ENCODE measurements at places on chromosomes 4 and X.
A peak's percentile ranks its signal among the peaks of the same experiment; 100 is the strongest.

DNA sequence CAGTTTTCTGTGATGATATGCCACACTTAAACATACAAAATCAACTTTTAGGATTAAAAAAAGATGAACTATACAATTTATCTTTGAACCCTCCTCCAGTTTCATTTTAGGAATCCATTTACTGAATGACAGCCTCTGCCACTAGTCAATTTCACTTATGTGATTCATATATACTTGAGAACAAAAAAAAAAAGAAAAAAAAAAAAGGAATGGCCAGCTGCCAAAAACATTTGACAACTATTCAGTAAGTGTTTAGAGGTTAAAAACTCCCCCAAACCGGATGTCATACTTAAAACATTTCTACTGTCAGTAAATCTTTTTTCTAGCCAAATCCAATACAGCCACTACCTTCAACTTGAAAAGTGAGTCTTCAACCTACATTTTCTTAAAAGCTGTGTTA lies 266.7 kb upstream of the MAGEB2 start:
- no peaks in the 10 kb centered on the region for H3K36me3 ChIP-seq
- no peak overlapping the region for H3K4me3 ChIP-seq
- no peaks in the 10 kb centered on the region for H3K4me1 ChIP-seq
- H3K27ac ChIP-seq: no peak overlapping the region

DNA sequence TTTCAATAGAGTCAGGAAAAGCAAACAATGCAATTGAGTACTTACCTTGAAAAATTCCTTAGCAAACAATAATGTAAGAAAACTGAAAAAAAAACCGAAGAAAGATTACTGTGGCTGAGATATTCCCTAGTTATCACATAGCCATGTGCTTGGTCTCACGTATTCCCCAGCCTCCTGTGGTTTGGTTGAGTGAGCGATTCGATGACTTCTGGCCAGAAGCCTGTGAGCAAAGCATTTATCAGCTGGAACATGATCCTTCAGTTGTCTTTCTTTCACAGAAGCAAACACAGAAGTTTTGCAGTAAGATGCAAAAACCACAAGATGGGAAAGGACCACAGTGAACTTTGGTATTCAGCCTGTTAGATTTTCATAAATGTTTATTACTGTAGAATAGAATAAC lies 1754.3 kb upstream of the AGA start:
- H3K27ac ChIP-seq: no peak overlapping the region
- no peaks in the 10 kb centered on the region for H3K36me3 ChIP-seq
- DNase-seq: no peak
- H3K27me3 ChIP-seq: no peaks in the 10 kb centered on the region
- H3K4me3 ChIP-seq: no peak overlapping the region

DNA sequence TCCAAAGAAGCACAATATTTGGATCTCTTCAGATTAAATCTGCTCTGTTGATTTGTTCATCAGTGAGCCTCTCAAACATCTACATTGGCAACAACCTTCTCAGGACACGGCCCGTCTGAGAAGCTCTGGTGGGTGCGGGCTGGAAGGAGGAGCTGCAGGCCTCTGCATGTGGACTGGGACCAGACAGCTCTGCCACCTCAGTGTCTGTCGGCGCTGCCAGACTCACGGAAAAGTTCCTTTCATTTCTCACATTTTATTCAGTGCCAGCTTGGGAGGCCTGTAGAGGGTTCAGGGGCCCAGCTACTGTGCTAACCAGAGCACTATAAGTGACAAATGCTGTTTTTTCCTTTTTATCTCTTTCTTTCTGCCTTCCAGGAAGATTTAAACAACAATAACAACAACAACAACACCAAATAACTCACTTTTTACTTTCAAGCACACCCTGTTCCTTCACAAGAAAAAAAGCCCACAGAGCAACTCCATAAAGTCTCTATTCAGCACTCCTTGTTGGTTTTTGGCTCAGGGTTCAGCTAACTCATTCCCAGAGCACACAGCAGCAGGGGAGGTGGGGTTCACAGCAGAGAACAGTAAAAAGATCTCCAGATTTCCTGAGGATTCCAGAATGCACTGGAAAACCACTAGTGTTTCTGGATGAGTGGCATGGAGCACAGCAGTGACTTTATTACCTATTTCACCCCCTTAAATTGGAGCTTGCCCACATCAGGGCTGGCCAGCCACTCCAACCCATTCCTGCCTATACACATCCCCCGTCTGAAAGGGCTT lies 23.2 kb upstream of the HOPX start:
- H3K36me3 ChIP-seq: no peaks in the 10 kb centered on the region
- no peaks in the 10 kb centered on the region for H3K27me3 ChIP-seq
- no peak overlapping the region for H3K4me3 ChIP-seq
- DNase-seq: no peak

DNA sequence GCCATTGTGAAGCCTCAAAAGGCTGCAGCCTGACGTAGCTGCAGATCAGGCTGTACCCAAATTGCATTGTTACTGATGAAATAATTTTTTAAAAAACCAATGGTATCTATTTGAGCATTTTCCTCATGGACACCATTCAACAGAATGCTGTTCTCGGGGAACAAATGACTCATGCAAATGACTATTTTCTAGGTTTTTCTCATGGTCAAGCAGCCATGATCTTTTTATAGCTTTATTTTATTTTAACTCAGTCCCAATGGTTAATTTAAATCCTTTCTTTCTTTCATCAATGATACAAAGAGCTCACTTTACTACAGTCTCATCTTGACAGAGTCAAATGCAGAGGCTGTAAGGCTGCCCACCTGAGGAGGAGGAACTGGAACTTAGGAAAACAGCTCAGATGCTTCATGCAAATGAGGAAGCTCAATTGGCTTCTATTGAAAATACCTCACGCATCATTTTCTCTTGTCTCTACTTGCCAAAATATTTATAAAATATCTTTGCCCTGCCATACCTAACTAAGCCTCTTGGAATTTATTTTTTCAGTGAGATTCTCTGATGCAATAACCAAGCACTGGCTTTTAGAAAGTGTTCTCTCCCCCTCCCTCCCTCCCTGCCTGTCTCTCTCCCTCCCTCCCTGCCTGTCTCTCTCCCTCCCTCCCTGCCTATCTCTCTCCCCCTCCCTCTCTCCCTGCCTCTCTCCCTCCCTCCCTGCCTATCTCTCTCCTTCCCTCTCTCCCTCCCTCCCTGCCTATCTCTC lies 81.0 kb downstream of the SORBS2 start:
- no peak overlapping the region for H3K4me3 ChIP-seq
- H3K36me3 ChIP-seq: peaks cover 16% of the 10 kb centered on the region
- DNase-seq: no peak
- no peaks in the 10 kb centered on the region for H3K4me1 ChIP-seq
- no peaks in the 10 kb centered on the region for H3K27me3 ChIP-seq

GRCh38 chr4:111108153-111108552 lies 485.3 kb upstream of the PITX2 start:
- H3K27ac ChIP-seq: no peak overlapping the region
- H3K36me3 ChIP-seq: no peaks in the 10 kb centered on the region
- no peak for DNase-seq
- no peaks in the 10 kb centered on the region for H3K27me3 ChIP-seq
- no peak overlapping the region for H3K4me3 ChIP-seq
- no peaks in the 10 kb centered on the region for H3K4me1 ChIP-seq

DNA sequence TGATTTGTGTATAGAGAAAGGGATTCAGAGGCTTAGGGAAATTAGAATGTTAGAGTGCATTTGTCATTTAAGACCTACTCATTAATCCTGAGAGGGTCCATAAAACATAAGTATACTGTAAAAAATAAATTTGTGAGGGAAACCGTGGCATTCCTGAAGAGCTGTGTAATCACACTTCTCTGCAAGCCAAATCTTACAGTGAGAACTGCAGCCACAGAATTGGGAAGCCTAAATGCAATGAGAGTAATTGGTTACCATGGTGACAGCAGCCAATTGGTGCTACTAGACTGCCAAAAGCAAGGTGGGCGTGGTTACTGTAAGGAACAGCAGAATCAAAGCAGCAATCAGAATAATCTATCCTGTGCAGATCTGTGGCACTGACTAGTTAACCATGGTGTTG lies 345.2 kb upstream of the GRID2 start:
- no peaks in the 10 kb centered on the region for H3K27me3 ChIP-seq
- no peak for DNase-seq
- no peak overlapping the region for H3K27ac ChIP-seq
- H3K36me3 ChIP-seq: no peaks in the 10 kb centered on the region

- peaks cover 54% of the 10 kb centered on the region for H3K4me1 ChIP-seq
- H3K27me3 ChIP-seq: no peaks in the 10 kb centered on the region
- H3K36me3 ChIP-seq: no peaks in the 10 kb centered on the region
- H3K27ac ChIP-seq: no peak overlapping the region
- H3K4me3 ChIP-seq: no peak overlapping the region
Measured at GRCh38 chr4:156773648-156774357, 197.8 kb downstream of the PDGFC start.

DNA sequence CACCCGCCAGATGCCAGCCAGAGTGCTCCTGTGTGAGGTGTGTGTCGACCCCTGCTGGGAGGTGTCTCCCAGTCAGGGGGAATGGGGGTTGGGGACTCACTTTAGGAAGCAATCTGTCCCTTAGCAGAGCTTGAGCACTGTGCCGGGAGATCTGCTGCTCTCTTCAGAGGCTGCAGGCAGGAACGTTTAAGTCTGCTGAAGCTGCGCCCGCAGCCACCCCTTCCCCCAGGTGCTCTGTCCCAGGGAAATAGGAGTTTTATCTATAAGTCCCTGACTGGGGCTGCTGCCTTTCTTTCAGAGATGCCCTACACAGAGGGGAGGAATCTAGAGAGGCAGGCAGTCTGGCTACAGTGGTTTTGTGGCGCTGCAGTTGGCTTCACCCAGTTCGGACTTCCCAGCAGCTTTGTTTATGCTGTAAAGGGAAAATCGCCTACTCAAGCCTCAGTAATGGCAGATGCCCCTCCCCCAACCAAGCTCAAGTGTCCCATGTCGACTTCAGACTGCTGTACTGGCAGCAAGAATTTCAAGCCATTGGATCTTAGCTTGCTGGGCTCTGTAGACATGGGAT lies 80.8 kb downstream of the CCSER1 start:
- H3K27me3 ChIP-seq: no peaks in the 10 kb centered on the region
- H3K27ac ChIP-seq: no peak overlapping the region
- no peak overlapping the region for H3K4me3 ChIP-seq
- no peaks in the 10 kb centered on the region for H3K36me3 ChIP-seq
- no peak for DNase-seq

- no peaks in the 10 kb centered on the region for H3K27me3 ChIP-seq
- peak overlapping the region; percentile 52 for H3K4me3 ChIP-seq
- H3K36me3 ChIP-seq: no peaks in the 10 kb centered on the region
- H3K4me1 ChIP-seq: no peaks in the 10 kb centered on the region
- DNase-seq: no peak
Measured at GRCh38 chrX:81202943-81203342, 1.0 kb downstream of the SH3BGRL start.

- peaks cover 21% of the 10 kb centered on the region for H3K4me1 ChIP-seq
- DNase-seq: no peak
- H3K27ac ChIP-seq: no peak overlapping the region
- H3K36me3 ChIP-seq: no peaks in the 10 kb centered on the region
- no peak overlapping the region for H3K4me3 ChIP-seq
- no peaks in the 10 kb centered on the region for H3K27me3 ChIP-seq
Measured at GRCh38 chr4:145487631-145488030, 6.0 kb downstream of the SMAD1 start.

GRCh38 chrX:148582353-148582752 lies 81.9 kb downstream of the AFF2 start:
- no peaks in the 10 kb centered on the region for H3K36me3 ChIP-seq
- DNase-seq: no peak
- H3K4me3 ChIP-seq: no peak overlapping the region

DNA sequence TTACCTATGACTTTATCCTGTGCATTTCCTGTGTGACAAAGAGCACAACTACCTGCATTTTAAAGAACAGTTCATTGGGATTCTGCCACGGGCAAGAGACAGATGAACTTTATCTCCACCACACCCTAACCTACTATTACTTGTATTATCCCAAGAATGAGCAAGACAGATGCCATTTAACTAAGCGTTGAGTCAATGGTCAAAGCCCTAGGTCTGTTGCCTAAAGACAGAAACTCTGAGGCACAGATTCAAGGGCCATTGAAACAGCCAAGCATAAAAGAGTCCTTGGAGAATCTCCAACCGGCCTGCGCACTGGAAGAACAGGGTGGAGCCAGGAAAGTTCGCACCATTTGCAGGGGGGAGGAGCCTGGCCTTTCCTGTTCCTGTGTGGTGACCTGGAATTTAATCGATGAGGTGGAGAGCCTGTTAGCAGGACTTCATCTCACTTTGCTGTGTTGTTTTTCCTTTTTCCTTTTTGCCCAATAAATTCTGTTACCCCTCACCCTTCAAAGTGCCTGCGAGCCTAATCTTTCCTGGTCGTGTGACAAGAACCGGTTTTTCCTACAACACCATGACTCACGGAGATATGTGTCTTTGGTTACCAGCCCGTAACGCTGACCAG lies 146.4 kb upstream of the DIAPH2 start:
- no peaks in the 10 kb centered on the region for H3K36me3 ChIP-seq
- H3K4me3 ChIP-seq: no peak overlapping the region
- no peaks in the 10 kb centered on the region for H3K4me1 ChIP-seq
- no peak for DNase-seq
- no peak overlapping the region for H3K27ac ChIP-seq

DNA sequence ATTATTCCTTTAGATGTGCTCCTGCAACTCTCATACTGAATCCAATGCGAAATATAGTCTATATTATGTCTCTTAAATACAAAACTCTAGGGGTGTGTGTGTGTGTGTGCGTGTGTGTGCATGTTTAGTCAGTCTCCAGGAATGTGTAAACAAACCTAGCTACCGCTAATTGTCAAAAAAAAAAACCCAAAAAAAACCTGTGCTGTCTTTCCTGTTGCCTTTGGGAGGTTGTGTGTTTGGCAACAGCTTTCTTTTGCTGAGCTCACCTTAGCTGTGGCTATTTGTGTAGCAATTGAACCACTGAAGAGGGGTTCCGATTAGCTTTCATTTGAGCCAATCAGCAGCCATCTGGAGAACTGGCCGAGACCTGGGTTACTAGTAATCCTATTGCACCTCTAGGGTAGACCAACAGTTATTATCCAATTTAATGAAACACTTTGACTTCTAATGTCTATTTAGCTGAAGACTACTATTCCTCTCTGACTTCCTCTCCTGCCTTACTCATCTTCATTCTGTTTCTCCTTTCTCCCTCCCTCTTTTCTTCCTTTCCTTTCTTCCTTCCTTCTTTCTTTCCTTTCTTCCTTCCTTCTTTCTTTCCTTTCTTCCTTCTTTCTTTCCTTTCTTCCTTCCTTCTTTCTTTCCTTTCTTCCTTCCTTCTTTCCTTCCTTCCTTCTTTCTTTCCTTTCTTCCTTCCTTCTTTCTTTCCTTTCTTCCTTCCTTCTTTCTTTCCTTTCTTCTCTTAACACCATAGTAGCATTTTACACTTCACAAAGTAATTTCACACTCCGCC lies 471.1 kb downstream of the GBA3 start:
- H3K36me3 ChIP-seq: no peaks in the 10 kb centered on the region
- no peak for DNase-seq
- no peaks in the 10 kb centered on the region for H3K4me1 ChIP-seq
- H3K27me3 ChIP-seq: no peaks in the 10 kb centered on the region

GRCh38 chr4:56078866-56079265 lies 130.1 kb downstream of the CEP135 start:
- no peak for DNase-seq
- H3K4me1 ChIP-seq: no peaks in the 10 kb centered on the region
- H3K27me3 ChIP-seq: no peaks in the 10 kb centered on the region
- H3K36me3 ChIP-seq: no peaks in the 10 kb centered on the region
- H3K27ac ChIP-seq: no peak overlapping the region
- no peak overlapping the region for H3K4me3 ChIP-seq

- H3K4me1 ChIP-seq: no peaks in the 10 kb centered on the region
- H3K36me3 ChIP-seq: no peaks in the 10 kb centered on the region
- DNase-seq: no peak
- H3K4me3 ChIP-seq: no peak overlapping the region
- no peak overlapping the region for H3K27ac ChIP-seq
Measured at GRCh38 chr4:146329050-146329716, 114.8 kb downstream of the REELD1 start.
